ENCODE measurements at places on chromosomes 1 and 21.

- no peak for DNase-seq
Observed at GRCh38 chr1:29970747-29971325, 734.5 kb downstream of the PTPRU start.

DNA sequence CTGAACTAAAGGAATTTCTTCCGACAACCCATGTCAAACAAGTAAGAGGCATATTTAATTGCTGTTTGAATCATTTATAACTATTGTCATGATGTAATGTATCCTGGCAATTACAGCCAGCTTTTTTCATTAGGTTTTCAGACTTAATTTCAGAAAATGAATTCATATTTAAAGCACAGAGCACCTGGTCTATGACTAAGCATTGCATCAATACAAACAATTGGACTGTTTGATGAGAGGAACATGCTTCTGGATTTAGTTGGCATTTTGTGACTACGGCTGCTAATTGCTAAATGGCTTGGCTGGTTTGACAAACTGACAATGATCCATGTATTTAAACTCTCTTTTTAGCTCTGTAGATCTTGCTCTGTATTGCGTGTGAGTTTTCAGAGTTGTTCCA, 853.4 kb downstream of the NCAM2 start:
- DNase-seq = no peak

- DNase-seq = no peak
Observed at GRCh38 chr1:110233861-110234260, 23.7 kb downstream of the KCNC4 start.

- no peak for DNase-seq
Observed at GRCh38 chr1:54559111-54559548, 11.1 kb downstream of the ACOT11 start.

DNA sequence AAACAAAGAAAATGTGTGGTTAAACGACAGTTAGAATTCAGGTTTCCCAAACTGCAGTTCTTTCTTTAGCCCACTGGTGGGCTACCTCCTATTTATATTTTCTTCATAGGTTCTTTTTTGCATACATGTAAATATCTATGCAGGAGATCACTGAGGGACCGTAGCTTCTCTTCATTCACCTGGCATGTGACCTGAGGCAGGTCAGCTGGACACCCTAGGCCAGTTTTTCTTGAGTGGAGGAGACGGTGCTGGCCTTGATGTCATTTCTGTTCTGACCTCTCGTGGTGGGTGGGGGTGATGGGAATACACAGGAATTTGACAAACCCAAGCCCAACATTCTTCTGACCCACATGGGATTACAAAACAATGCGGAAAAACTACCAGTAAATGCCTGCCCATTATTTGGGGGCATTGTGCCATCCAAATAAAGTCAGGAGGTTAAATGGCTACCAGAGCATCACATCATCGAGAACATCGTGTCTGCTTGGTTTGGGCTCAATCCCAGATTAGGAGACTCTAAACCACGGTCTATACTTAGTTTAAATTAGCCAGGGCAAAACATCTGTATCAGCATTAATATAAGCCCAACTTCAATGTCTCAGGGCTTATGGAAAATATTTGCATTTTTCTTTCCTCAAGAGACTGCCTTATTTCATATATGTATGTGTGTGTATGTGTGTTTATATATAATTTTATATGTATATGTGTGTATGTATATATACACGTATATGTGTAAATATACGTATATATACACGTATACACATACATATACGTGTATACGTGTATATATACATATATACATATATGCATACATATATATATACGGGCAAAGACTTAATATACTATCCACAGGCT, 7.4 kb upstream of the IRF2BP2 start:
- no peak for DNase-seq

GRCh38 chr1:84884671-84885389, 8.2 kb downstream of the LPAR3 start:
- DNase-seq = no peak

GRCh38 chr1:230509281-230509977, 83.3 kb upstream of the PGBD5 start:
- DNase-seq = no peak

DNA sequence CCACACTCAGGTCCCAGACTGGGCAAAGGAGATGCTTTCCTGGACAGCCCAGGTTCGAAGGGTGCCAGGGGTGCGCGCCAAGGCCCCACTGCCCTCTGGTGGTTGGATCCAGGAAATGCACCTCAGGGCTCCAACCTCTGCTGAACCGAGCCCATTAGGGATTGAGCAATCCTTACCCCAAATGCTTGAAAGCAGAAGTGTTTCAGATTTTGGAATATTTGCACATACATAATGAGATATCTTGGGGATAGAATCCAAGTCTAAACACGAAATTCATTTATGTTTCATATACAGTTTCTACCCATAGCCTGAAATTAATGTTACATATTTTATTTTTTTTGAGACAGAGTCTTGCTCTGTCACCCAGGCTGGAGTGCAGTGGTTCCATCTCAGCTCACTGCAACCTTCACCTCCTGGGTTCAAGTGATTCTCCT, 57.4 kb downstream of the SLC9A1 start:
- DNase-seq = peak; percentile 33

GRCh38 chr1:182056601-182057366, 4.7 kb downstream of the ZNF648 start:
- DNase-seq = no peak

- DNase-seq = no peak
Observed at GRCh38 chr1:108142773-108143394, 57.3 kb downstream of the SLC25A24 start.

- no peak for DNase-seq
Observed at GRCh38 chr21:46188226-46189212, 4.3 kb upstream of the SPATC1L start.

- DNase-seq = no peak
Observed at GRCh38 chr1:66175098-66175497, 358.9 kb upstream of the SGIP1 start.

- no peak for DNase-seq
Observed at GRCh38 chr21:35502821-35503220, 453.7 kb upstream of the RUNX1 start.

DNA sequence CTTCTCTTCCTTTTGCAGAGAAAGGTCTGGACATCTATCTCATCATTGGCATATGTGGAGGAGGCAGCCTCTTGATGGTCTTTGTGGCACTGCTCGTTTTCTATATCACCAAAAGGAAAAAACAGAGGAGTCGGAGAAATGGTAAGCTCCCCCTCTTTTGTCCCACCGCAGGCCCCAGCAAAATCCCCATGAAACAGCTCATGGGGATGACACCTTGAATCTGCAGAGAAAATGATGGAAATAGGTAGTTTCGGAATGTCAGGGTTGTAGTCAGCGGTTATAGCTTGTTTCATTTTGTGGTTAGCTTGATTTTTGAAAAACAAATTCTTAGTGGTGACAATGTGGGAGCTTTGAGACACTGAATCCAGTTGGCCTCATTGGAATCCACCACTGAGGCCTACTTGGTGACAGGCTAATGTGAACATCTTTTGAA, 10.3 kb downstream of the CD2 start:
- DNase-seq = no peak

- DNase-seq = no peak
Observed at GRCh38 chr21:45427331-45428271, 22.6 kb downstream of the COL18A1 start.

GRCh38 chr1:22658385-22659163, 5.5 kb downstream of the C1QB start:
- no peak for DNase-seq

DNA sequence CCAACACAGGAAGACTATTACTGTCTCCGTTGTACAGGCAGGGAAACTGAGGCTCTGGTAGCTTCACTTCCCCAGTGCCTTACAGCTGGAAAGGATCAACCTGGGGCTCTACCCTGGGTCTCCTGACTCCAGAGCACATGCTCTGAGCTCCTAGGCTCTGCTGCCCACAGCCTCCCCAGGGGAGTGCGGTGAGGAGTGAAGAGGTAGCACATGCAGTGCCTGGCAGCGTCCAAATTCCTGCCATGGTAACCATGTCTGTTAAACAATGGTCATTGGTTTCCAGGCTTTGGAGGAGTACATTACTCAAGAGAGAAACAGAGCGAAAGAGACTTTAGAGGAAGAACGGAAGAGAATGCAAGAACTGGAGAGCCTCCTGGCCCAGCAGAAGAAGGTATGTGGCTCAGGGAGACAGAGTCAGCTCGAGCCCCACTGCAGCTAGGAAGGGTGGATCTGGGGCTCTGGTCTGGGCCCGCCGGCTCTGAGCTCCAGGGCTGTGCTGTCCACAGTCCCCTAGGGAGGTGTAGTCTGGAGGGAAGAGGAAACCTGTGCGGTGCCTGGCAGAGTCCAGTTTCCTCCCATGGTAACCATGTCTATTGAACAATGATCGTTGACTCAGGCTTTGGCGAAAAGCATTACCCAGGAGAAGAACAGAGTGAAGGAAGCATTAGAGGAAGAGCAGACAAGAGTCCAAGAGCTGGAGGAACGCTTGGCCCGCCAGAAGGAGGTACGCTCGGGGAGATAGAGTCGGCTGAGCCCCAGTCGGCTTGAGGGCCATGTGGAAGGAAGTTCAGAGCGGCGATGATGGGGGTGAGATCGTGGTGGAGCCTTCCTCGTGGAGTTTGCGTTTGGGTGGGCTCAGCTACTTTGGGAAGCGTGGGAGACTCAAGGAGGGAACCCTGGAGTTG, 64.6 kb upstream of the EFHD2 start:
- DNase-seq = no peak

DNA sequence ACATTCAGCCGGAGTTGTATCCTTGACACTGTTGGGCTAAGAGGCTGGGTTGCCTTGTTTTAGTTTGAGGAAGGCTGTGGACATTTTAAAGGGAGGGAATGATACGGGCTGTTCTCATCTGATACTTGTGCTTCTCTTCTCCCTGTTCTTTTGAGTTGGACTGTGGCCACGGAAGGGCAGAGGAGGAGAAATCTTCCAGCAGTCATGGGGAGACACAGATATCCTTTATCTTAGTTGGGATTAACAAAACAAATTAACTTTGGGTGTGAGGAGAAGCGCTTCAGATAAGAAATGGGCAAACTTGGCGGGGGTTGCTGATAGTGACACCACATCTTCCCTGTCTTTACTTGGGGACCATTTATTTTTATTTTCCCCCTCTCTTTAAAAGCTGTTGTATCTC, 138.8 kb downstream of the ROR1 start:
- DNase-seq = no peak

GRCh38 chr1:6157528-6158174, 22.5 kb downstream of the CHD5 start:
- DNase-seq = no peak

DNA sequence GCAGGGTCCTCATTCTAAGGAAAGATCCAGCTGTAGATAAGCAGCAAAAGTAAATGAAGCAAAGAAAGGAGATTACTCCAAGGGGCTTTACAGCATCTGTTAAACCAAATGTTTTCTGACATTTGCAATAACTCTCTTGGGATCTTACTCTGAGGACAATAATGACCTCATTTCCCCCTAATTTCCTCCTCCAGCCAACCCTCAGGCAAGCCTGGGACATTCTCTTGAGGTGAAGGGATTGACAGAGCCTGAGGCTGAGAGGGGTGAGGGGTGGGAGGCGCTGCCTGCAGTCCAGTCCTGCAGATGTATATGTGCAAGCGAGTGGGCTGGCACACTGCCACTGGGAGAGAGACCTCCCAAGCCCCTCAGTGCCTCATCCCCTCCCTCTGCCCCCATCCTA, 40.5 kb upstream of the NEK2 start:
- DNase-seq = no peak

DNA sequence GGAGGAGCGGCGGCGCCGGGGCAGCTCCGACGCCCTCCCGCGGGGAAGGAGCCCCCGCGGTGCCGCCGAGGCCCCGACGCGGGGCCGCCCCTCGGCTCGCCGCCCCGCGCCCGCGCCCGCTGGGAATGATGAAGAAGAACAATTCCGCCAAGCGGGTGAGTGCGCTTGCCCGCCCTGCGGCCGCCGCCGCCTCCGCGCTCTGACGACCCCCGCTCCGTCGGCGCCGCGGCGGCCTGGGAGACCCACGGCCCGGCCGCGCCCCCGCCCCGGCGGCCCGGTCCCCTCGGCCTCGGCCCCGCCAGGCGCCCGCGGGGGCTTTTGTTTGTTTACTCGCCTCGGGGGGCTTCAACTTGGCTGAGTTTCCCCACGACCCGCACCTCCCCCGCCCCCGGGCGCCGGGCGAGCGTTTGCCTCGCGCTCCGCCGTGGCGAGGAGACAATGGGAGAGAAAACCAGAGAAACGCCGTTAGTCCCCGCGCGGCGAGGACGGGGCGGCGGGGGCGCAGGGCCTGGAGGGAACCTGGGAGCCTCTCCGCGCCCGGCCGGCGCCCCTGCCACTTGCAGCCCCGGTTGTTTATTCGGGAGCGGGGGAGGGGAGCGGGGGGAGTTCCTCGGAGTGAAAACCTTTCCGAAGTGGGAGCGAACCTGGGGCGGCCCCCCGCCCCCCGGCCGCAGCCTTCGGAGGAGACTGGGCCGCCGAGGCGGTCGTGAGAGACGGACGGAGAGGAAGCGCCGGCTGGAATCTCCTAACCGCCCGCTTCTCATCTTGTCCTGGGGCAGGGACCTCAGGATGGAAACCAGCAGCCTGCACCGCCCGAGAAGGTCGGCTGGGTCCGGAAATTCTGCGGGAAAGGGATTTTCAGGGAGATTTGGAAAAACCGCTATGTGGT, 661 bp downstream of the PLEKHO1 start:
- DNase-seq = no peak

DNA sequence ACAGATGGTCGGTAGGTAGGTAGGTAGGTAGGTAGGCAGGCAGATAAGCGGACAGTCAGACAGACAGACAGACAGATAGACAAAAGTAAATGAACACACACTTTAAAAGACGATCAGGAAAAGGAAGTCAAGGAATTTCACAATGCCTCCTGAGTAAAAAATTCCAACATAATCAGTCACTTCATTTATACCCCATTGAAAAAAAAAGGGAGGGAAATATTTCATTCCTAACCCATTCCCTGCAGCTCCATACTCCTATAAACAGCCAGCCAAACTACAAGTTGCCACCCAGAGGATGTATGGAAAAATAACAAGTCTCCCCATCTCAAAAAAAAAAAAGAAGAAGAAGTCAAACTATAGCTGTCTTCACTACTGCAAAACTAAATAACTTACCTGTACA, 43.4 kb downstream of the ZZZ3 start:
- no peak for DNase-seq

GRCh38 chr1:12087797-12088314, 24.8 kb downstream of the TNFRSF8 start:
- peak; percentile 28 for DNase-seq

- no peak for DNase-seq
Observed at GRCh38 chr1:212722270-212722957, 22.8 kb upstream of the BATF3 start.

GRCh38 chr21:31570824-31571566, 88.5 kb upstream of the SOD1 start:
- DNase-seq = no peak

All from stimulated activated CD8-positive, alpha-beta memory T cell treated with anti-CD3 and anti-CD28 coated beads, Interleukin-15, amount 100 ng/mL, for 4 hours (primary cell).